ENCODE measurements at places on chromosomes 2 and 18. TPM values are rescaled to one million over a fixed set of nuclear protein-coding genes. Genes with fewer than 3 reads are reported as not detected.

SLC66A2 gene
- total RNA-seq, result 69.4 TPM

GRCh38 chr2:127577973-127578372 lies 42.5 kb downstream of the MYO7B start:
- DNase-seq, result no peak

DNA sequence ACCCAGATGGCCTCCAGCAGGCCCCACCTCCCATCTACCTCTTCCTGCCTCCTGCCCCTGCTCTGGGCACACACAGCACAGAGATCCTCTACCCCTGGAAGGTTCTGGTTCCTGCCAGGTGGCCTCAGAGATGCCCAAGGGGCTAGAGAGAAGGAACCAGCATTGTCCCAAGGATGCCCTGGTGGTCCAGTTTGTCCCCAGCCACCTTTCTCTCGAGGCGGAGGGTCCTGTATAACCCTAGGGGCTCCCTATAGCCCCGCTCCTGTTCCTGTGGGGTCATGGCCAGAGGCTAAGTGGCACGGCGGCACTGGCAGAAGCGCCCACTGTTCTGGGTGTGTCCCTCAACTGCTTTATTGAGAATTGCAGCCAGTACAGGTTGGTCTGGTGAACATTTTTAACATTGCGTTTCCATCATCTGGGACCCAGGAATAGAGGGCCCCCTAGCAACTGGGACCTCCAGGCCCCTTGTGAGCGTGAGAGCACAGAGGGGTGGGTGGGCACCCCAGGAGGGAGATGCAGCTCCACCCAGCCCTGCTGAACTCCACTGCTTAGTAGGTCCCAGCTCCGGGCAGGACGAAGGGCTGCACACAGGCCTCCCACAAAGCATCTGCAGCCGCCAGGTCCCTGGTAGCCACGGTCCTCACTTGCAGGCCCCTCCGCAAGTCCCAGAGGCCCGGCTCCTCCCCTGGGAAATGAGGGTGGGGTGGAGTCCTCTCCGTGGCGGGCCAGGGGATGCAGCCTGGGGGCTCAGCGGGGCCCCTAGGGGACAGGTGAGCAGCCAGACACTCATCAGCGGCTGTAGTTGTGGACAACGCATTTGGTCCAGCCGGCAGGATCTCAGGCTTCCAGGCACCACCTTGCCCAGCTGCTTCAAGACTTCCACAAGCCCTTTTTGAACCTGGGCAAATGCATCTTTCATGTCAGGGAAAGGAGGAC lies 33.1 kb downstream of the GPC1 start:
- DNase-seq, result no peak

DNA sequence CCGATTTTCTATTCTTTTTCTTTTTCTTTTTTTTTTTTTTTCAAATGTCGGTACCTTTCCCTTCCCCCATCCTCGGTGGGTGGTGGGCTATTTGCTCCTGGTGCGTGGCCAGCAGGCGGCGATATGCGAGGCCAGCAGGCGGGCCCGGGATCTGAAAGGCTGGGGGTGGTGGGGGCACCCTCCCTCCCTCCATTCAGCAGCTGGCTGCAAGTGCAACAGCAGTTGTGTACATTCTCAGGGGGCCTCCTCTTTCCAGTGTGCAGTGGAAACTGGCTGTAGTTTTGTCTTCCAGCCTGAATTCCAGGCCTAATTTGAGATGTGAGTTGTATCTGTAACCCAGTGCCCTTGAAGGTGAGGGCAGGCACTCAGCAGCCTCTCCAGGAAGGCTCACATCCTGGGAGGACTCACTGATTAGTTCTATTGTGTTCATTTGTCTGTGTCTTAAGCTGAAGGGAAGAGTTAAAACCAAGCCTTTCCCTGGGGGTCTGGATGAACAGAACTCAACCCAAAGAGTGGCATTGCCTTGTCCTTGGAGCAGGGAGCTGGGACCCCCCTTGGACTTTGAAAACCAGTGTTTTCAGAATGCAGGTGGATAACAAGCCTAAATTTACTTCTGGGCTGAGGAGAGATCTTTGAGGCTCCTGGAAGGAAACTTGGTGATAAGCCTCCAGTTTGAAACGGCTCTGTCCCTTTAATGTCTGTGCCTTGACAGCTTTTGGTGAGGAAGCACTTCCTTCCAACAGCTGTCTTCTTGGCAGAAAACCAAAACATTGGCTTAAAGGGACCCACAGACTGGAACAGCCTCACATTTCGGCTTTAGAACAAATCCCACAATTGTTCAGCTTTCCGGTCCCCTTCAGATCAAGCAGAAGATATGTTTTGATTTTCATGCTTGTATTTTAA lies 3.3 kb downstream of the MYCN start:
- DNase-seq, result no peak

- no peak for DNase-seq
Observed at GRCh38 chr2:66387016-66387753, 47.7 kb upstream of the MEIS1 start.

Data from bronchial epithelial cell (primary cell).